Stimulated activated CD4-positive, alpha-beta T cell treated with anti-CD3 and anti-CD28 coated beads, Interleukin-1b, Interleukin-23, amount 100 ng/mL, for 1 hour (primary cell): ENCODE measurements at places on chromosomes 5 and 9.

- DNase-seq: no peak
These were observed 31.8 kb downstream of the SLC38A9 start for GRCh38 chr5:55680353-55680752.

- DNase-seq: no peak
These were observed 3.3 kb downstream of the RNF20 start for GRCh38 chr9:101536938-101537337.

DNA sequence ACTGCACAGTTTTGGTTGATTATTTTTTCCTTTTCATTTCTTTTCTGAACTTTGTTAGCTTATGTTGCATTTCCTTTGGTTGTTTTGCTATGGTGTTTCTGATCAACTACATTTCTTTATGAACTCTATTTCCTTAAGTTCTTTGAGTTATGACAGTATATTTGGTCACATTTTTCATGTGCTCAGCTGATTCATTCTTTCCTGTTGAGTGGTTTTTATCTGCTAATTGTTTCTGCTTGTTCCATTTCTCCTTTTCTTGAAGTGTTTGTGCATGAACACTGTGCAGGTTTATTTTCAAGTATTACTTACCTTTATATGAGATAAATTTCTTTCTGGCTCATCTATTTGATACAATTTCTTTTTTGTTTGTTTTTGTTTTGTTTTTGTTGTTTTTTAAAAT is 50.9 kb upstream of the MACIR start:
- DNase-seq: no peak

DNA sequence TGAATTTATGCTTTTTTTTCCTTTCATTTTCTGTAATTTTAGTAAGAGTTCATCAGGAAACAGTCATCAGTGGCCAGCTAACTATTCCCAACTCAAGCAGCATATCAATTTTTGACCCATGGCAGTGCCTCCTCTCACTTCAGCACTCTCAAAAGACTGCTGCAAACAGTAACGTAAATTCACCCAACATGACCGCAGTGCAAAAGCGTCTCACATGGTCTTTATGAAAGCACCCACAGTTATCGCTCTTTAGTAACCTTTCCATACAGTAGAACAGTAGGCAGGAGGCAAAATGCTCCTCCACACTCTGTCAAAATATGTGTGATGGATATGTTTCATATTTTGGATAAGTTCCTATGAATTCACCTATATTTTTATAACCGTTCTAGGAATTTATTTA is 48.6 kb downstream of the PARP8 start:
- DNase-seq: no peak

- DNase-seq: no peak
These were observed 280.4 kb downstream of the FER start for GRCh38 chr5:109027983-109028607.

GRCh38 chr9:115133649-115134048 is 15.7 kb upstream of the TNC start:
- DNase-seq: no peak

- no peak for DNase-seq
These were observed 21.3 kb downstream of the GALNT10 start for GRCh38 chr5:154211641-154212390.

- DNase-seq: no peak
These were observed 68.2 kb downstream of the PHF2 start for GRCh38 chr9:93644397-93645088.

DNA sequence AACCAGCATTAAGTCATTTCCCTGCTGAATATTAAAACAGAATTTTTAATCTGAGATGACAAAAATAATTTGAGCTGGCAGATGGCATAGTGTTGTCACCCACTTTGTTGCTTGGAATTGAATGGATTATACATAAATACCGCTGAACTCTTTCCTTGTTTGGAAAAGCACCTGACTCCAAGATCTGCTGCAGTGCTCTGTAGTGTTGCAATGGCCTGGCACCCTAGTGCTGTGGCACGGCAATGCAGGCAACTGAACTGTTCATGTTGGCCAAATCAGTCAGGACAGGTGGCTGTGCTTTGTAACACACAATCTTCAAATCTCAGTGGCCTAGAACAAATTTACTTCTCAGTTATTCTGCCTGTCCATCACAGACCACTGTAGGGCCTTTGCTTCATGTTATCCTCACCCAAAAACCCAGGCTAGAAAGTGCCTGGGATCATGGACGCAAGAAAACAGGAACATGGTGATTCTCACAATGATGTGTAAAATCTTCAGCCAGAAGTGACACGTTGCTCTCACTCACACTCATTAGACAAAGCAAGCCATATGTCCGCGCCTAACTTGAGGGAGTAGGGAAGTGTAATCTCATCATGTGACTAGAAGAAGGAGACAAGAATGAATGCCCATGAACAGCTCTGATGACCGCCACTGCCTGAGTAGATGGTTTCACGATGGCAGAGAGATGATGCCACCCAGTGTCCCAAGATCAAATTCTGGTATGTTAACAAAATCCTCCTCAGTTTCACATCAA is 191.9 kb upstream of the PUM3 start:
- DNase-seq: no peak

- no peak for DNase-seq
These were observed 11.1 kb downstream of the OLFM1 start for GRCh38 chr9:135098400-135099105.

GRCh38 chr9:96317335-96317980 is 15.5 kb upstream of the HSD17B3 start:
- no peak for DNase-seq

DNA sequence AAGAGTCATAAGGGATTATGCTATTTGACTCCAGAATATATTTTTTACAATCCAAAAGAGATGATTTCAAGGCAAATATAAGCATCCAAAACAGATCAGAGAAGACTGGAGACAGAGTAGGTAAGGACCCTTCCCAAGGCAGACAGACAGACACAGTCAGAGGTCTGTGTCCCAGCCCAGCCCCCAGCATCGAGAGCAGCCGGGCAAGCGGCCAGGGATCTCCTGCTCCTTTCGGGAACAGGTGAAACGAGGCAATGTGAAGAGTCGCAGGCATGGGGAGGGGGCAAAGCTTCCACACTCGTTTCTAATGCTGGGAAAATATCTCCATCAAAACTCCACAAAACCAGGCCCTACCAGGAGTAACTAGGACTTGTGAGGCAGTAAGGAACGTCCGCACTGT is 5.8 kb downstream of the PAEP start:
- DNase-seq: no peak

- DNase-seq: no peak
These were observed 88.7 kb downstream of the DEPDC1B start for GRCh38 chr5:60611099-60611740.

GRCh38 chr9:131012396-131012917 is 3.5 kb downstream of the LAMC3 start:
- DNase-seq: no peak

DNA sequence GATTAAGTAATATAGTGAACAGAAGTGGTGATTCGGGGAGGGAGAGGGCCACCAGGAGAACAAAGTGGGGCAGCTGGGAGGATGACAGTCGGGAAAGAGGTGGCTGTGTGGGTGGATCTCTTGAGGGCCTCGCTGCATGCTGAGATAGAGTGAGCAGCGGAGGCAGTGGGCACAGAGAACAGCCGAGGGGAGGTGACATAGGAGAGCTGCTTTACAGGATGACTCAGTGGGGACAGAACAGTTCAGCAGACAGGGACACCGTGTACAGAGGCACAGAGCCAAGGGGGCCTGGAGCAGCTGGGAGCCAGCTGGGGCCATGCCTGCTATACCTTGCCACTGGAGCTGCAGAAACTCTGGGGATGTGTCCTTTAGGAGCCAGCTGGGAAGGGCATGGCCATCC is 273.9 kb downstream of the GADD45G start:
- no peak for DNase-seq

- no peak for DNase-seq
These were observed 19.3 kb upstream of the PIP5K1B start for GRCh38 chr9:68685770-68686169.

DNA sequence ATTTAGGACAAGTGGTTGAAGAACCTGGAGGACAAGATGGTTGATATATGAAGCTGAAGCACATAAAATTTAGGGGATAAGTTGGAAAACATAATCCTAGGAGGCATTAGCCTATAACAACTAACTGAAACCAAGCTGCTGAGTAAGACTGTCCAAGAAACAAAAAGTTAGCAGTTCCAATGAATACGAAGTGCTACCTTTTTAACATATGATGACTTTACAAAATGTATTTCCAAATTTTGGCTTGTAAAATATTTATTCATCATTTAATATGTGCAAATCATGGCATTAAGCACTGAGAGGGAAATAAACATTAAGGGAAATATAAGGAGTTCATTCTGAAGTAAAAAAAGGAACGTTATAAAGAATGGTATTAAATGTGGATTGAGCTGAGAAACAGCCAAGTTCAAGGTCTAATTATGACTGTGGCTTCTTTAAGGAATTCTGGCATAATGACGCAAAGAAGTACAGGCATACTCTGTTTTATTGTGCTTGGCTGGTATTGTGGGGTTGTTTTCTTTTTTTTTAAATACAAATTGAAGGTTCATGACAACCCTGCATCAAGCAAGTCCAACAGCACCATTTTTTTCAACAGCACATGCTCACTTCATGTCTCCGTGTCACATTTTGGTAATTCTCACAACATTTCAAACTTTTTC is 7.7 kb downstream of the RAPGEF6 start:
- DNase-seq: no peak

DNA sequence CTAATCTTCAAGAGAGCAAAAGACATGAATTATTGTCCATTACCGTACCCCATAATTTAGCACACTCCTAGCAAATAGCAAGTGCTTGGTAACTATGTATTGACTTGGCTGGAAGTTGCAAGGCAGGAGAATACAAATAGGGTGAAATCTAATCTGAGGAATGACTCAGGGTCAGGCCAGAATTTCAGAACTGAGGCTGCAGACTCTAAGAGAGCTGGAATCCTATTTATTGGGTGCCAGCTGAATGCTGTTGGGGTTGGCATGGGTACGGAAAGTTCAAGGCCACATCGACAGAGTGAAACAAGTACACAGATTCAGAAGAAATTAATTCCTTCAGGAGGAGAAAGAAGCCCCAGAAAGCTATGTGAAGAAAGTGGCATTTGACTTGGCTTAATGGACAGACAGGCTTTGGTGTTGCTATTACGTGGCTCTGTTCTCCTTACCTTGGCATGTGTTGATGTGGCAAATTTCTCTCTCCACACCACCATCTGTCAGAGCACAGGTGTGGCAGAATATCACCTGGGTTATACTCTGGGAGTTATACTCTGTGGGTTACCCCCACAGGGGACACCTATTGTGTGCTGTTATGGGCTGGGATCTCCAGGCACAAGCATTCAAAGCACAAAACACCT is 20.9 kb upstream of the ASTN2 start:
- no peak for DNase-seq

GRCh38 chr5:135437796-135438560 is 9.2 kb downstream of the DCANP1 start:
- DNase-seq: no peak

DNA sequence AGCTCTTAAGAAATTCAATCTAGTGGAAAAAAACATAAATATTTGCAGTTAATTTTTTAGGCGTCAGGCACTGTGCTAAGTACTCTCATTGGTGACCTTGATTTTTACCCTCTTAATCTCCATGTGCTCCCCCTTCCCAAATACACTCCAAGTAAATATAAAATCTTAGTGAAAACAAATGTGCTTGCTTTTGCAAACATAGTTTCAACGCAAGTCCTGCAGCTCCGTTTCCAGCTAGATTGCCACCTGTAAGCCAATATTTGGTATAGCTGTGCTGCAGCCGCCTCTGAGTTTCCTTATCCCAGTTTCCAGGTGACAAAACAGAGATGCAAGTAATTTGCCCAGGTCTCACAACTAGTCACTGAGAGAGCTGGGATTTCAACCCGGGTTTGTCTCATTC is 1.9 kb upstream of the MTMR12 start:
- DNase-seq: no peak

- no peak for DNase-seq
These were observed 7.1 kb upstream of the CNTRL start for GRCh38 chr9:121067640-121068039.

DNA sequence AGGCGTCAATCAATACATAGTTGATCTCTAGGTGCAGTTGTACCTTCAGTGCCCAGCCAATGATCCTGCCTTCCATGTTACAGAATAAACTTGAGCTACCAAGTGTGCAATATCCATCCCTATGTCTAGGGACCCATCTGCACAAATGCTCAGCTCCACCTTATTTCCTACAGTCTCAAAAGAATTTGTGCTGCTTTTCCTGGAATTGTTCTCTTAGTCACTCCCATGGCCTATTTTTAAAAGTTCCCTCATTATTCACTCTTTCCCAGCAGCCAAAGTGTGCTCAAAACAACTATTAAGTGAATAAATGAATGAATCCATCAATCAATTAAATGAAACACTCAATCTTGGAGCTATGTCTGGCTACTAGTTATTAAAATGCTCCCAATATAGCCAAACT is 14.7 kb downstream of the LIX1 start:
- DNase-seq: no peak

DNA sequence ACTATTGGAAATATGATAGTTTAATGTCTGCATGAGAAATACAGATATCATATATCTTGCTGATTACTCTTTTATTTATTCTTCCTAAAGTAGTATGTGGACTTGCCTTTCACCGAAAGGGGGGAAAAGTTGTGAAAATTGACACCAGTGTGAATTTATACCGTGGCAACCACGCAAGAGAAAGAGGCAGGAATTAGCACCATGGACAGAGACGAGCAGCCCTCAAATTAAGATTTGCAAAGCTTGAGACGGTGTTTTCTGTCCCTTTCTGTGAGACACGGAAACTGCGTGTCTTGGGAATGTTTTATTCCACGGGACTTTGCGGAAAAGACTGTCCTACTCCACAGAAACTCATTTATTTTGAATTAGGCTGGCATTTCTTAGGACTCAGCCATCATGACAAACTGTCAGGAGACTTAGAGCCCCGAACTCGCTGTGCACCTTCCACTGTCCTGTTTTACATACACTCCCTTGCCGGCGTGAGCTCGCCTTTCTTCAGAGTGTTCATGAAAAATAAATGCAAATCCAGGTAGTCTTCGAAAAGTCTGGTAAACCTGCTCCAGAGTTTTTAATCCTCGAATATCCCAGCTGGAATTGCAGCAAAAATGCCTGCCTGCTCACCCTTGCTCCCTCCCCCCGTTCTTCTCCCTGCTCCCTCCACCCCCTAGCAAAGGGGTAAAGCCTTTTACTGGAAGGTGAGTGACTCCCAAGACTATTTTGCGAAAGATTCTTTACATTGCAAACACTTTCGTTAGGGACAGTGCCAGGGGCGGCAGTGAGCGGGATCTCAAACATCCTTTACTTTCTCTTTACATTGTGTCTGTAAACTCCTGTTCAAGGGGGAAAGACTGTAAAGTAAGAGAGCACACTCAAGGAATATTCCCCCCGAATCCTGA is 3.8 kb upstream of the ELAVL2 start:
- DNase-seq: no peak

- DNase-seq: no peak
These were observed 536.9 kb upstream of the WWC1 start for GRCh38 chr5:167754501-167755021.

DNA sequence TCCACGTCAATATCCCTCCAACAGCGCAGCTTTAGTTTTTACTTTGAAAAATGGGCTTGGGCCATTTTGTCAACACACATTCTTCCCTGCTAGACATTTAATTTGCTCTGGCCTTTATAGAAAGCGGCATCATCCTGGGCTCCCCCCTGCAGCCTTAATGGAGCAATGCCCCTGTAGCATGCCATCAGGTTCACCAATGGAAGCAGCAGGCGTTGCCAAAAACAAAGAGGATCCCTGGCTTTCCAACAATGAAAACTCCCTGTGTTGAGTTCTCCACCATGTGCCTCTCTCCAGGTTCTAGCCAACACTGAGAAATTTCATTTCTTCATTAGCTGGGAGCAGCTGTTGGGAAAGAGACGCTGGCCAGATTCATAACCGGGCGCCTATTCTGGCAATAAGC is 139.5 kb downstream of the ZNF622 start:
- no peak for DNase-seq
